CD4-positive, alpha-beta T cell treated with Interleukin-17A for 4 hours (primary cell): ENCODE measurements at places on chromosomes 3 and 15.

GRCh38 chr15:100902436-100903167 is 16.6 kb upstream of the LRRK1 start:
- DNase-seq: no peak

- no peak for DNase-seq
Observed at GRCh38 chr3:173403376-173403775, 5.8 kb downstream of the NLGN1 start.

DNA sequence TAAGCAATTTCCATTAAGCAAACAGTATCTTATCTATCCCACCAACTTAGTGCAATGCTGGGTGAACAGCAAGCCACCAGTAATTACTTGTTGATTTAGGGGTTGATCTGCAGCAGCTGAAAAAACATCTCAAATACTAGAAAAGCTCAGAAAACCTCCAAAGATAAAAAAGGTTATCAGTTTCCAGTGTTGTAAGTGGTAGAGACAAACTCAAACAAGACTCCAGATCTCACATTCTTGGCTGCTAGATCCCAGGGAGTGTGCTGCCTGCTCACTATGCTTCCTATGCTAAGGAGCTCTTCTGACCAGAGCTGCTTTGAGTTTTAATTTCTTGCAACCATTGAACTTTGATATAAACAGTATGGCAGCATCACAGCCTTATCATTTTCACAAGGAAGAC is 11.3 kb downstream of the B3GALNT1 start:
- DNase-seq: no peak

GRCh38 chr3:89098964-89099585 is 8.3 kb upstream of the EPHA3 start:
- peak; percentile 21 for DNase-seq

DNA sequence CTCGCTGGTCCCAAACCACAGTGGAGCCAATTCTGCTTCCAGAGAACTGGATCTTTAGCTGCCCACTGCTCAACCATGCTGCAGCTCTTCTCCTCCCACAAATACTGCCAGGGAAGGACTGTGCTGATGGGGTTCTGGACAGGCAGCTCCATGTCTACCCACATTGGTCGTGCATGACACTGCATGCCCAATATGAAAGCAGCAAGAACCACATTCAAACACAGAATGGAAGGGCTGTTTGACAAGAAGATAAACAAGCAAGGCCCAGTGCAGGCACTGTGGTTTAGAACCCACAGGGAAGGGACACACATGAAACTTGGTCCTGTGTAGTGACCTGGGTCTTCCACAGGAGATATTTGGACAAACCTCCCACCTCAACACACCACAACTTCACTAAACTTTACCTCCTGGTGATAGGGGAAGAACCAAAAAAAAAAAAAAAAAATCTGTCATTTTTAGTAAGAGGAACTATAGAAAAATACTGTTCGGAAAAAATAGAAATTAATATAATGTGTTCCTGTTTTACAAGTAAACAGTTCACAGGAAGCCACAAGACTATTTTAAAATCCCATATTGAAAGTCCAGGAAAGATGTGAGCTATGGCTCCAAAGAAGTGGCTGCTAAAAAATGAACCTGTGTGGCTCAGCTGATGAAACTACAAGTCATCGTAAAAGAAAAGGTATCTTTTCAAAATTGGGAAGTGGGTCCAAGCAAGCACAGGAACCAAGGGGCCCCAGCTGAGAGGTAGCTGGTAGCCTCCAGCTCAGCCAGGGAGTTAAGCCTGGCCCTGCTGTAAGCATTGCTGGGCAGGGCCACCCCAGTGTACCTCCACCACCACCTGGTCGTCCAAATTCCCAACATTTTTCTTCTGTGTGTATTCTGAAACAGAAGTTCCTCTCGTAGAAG is 77.7 kb upstream of the ACAN start:
- DNase-seq: no peak

DNA sequence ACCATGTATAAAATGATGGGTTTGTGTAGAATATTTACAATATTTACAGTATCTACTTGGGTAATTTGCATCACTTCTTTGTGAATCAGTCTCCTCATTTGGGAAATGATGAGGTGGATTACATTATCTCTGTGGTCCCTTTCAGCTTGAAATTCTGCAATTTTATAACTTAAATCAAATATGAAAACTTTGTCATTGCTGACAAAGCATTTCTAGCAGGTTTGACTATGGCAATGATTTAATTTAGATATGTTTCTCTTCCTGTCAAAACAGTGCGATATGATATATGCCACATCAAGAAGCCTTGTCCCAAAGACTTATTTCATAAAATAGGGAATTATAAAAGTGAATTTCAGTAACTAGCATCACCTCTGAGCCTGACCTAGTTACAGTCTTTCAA is 315.8 kb upstream of the MEIS2 start:
- no peak for DNase-seq

DNA sequence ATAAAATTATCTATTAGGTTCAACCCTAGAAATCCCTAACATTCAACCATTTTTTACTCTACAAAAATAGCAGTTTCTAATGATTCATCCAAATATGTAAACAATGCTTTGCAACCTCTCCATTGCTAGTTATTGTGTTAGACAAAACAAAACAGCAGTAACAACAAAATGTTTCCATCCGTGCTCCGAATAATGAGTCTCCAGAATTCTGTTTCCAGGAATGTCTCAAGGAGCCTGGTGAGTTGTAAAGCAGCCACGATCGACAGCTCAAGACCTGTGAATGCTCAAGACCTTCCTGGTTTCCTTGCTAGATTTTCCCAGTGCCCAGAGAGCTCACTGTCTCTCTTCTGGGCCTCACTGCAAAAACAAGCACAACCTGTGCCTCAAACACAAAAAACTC is 49.9 kb downstream of the CHRD start:
- no peak for DNase-seq

DNA sequence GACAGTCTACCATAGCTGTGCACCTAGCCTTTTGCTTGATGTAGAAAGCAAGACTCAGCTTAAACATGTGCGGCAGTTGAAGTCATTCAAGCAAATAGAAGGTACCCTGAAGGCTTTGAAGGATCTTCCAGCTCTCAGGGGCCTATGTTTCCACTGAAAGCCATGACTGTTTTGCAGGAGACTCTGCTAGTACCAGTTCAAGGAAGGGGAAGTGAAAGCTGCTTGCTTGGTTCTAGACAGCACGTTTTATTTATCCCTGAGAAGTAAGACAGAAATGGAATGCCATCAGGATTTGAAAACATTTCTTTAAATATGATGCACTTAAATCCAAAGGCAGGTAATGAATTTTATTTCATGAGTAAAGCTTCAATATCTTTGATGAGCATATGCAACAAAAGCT is 311.4 kb downstream of the PDCD6IP start:
- no peak for DNase-seq

GRCh38 chr3:22012471-22012870 is 261.5 kb upstream of the ZNF385D start:
- no peak for DNase-seq

DNA sequence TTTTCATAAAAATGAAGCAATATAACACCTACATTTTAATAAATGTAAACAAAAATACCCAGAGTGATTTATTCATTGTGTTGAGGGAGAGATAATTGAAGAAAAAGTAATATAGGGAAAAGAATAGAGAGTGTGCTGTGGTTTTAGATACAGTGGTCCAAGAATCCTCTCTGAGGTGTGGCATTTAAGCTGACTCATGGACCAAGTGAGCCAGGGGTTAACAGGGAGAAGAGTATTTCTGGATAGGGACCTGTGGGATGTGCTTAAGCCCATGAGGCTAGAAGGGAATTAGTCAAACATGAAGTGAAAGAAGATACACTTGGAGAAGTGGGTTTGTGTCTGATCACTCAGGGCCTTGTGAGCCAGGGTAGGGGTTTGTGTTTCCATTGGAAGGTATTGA is 680.7 kb upstream of the GRM7 start:
- no peak for DNase-seq

DNA sequence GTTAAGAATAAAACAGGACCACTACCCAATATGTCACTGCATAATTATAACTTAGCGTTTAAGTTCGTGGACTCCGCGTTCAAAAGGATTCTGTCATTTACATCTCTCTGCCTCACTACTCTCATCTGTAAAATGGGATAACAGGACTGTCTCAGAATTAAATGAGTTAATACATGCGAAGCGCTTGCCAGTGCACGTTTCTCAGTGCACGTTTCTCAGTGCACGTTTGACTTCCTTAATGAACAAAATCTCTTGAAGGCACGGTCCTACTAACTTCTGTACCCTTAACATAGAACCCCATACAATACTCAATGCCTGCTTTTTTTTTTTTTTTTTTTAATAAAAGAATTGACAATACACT is 499 bp downstream of the RABL3 start:
- DNase-seq: no peak

- no peak for DNase-seq
Observed at GRCh38 chr3:120487191-120487650, 36.4 kb upstream of the FSTL1 start.
